ENCODE measurements at places on chromosomes 2 and 18.

DNA sequence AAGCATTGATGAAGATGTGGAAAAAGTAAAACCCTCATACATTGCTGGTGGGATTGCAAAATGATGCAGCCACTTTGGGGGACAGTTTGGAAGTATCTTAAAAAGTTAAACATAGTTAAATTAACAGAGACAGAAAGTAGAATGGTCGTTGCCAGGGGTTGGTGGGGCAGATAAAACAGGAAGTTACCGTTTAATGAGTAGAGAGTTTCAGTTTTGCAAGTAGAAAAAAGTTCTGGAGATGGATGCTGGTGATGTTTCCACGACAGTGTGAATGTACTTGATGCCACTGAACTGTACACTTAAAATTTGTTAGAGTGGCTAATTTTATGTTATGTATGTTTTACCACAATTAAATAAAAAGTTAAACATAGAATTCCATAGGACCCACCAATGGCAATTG, 44.5 kb upstream of the EGR4 start:
- DNase-seq = no peak

DNA sequence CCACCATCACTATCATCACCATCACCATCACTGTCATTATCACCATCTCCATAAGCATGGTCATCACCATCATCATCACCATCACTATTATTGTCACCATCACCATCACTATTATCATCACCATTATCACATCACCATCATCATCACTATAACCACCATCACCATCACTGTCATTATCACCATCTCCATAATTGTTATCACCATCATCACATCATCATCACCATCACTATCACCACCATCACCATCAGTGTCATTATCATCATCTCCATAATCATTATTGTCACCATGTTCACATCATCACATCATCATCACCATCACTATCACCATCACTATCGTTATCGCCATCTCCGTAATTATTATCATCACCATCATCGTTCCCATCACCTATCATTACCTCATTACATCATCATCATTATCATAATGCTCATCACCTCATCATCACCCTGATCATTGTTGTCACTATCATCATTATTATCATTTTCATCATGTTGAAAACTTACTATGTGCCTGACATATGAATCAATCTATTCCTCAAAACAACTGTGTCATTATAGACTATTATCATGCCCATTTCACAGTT, 280.3 kb upstream of the HS6ST1 start:
- DNase-seq = no peak

DNA sequence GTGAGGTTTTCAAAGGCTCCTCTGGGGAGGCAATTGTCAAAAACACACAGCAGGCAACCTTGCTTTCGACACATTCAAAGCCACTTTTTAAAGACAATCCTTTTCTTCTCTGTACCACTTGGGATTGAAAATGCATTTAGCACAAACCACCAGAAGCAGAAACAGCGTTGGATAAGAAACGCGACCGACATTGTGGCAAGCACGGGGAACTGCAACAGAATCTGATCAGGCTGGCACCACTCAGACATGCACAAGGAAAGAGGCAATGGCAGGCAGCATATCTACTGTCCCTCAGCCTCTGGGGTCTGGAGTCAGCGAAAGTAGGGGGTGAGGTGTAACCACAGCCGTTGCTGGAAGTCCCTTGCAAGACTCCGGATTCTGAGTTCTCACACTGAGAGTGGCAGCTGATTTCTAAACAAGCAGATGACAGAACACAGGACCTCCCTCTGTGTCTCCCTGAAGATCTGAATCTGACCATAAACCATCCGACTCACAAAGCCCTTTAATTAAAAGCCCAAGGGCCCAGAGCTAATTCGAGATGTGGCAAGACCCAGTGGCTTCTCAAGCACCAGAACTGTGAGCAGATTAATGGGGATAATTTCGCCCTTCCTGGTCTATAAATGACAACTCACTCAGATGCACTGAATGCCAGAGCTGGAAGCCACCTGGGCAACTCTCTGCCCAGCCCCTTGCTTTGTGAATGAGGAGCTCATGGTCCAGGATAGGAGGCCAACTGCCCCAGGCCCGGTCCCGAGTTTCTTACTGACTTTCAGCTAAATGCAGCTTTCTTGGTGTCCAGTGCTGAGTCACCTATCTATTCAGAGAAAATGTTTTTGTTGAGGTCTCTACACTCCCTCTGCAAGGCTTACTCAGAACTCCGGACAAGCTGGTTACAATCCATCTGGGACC, 29.6 kb downstream of the CYRIA start:
- DNase-seq = no peak

GRCh38 chr2:60844105-60844504, 37.3 kb upstream of the REL start:
- no peak for DNase-seq

GRCh38 chr18:3455907-3456685, 6.1 kb downstream of the TGIF1 start:
- no peak for DNase-seq

DNA sequence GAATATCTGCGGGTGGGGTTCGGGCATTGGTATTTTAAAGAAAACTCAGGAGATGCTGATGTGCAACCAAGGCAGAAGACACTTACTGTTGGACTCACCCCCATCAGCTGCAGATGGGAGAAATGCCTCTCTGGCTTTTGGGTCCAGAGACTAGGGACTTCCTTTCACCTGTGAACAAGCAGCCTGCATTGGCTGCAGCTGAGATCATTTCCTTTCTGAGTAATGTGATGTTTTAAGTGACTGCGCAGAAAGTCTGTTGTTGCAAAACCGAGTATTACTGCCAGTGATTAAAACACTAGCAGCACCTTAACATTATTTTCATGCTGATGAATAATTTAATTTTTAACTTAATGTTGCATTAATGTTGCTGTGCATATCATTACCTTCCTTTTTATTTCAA, 143.0 kb downstream of the TSN start:
- DNase-seq = no peak

DNA sequence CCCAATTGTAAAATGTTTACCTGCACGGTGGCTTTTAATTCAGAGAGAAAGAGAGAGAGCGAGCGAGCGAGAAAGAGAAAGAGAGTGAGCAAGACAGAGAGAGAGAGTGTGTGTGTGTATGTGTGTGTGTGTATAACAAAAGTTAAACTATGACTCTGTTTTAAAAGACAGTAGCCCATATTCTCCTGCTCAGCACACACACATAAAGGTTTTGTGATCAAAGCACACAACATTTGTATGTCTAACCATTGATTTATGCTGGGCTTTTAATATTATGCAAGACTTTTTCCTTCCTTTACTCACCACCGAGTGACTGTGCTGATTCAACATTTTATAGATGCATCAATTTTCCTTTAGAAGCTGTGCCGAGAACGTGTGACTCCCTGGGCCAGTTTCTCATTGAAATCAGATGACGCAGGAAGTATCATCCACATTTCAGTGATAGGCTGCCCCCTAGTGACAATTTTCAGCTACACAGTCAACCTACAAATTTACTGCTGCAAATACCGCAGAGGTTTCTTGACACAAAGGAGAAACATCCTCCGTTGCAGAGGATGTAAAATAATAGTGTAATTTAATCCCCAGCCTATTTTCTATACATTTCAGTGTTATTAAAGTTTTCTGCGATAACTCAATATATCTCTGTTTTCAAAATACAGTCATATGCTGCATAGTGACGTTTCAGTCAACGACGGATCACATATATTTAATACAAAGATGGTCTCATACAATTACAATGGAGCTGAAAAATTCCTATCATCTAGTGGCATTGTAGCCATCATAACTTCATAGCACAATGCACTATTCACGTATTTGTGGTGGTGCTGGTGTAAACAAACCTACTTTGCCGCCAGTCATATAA, 165.9 kb upstream of the TANK start:
- DNase-seq = peak; percentile 71

DNA sequence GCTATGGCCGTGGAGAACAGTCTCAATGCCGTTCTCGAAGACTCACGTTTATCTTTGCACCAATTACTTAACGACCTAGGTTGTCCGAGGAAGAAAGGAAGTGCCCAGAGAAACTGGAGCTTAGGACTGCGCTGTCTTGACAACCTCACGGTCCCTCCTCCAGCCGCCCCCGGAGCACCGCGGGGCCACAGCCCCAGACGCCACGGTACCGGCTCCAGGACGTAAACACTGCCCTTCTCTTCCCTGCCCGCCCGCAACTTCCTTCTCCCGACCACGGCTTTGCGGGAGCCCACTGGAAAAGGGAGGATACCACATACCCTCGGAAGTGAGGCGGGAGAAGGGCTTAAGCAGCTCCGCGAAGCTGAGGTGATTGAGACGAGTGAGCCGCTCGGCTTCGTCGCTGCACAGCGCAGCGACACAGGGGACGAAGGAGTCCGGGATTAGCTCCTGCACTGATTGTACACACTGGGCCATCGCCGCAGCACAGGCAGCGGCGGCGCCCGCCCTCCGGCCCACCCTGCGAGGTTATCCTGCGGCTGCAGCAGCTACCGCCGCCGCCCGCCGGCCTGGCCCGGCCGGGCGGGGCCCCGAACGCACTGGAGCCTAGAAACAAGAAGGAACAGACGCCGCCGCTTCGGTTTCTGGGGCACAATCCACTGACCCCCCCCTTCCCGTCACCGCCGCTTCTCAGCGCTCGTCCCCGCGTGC, 483 bp downstream of the TRAPPC8 start:
- DNase-seq = peak; percentile 60

GRCh38 chr2:174484573-174484972, 2.3 kb downstream of the GPR155 start:
- no peak for DNase-seq

DNA sequence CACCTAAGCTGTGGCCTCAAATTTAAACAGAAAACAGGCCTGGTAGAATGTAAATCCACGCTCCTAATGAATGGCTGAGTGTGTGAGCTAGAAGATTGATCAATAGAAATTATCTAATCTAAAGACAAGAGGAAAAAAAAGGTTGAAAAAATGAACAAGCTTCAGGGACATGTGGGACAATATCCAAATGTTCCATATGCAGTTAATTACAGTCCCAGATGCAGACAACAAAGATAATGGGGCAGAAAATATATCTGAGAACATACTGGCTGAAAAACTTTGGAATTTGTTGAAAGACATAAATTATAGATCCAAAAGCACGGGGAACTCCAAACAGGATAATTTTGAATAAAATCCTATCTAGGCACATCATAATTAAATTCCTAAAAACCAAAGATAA, 186.7 kb upstream of the SIX2 start:
- DNase-seq = no peak

DNA sequence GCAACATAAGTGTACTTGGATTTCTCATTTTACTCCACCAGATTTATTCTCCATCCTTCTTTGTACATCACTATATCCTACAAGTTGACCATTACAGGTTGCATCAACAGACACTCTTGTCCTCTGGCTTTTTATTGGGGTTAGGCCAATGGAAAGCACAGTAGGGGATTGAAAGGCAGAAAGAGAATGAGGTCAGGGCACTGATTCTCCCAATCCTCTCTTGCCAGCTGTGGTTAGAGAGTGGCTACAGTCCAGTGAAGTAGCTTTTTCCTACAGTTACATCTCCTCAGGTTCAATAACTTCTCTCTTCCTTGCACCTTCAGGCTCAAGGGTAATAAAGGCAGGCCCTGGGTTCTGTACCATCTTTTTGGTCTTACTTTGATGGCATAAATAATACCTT, 20.2 kb upstream of the COL5A2 start:
- DNase-seq = no peak

Measured in inflammatory macrophage treated with lipopolysaccharide for 1 hour (primary cell).